CD4-positive, CD25-positive, alpha-beta regulatory T cell (primary cell): ENCODE measurements at places on chromosomes 7 and 10. TPM values are rescaled to one million over a fixed set of nuclear protein-coding genes. Genes with fewer than 3 reads are reported as not detected.

TMEM270 gene
- not detected for total RNA-seq

PRSS37 gene
- total RNA-seq, result not detected

NPSR1 gene
- total RNA-seq, result not detected

GHRHR gene
- not detected for total RNA-seq

DOCK1 gene
- 0.20 TPM for total RNA-seq

LLCFC1 gene
- total RNA-seq, result not detected

TMEM120A gene
- 51.5 TPM for total RNA-seq

STEAP2 gene
- not detected for total RNA-seq

GDF2 gene
- not detected for total RNA-seq

STOX1 gene
- total RNA-seq, result 0.30 TPM

GRCh38 chr7:36748017-36748487 lies 23.8 kb upstream of the AOAH start:
- no peak for DNase-seq

- no peak for DNase-seq
Measured at GRCh38 chr7:69799048-69799697, 200.9 kb downstream of the AUTS2 start.

- no peak for DNase-seq
Measured at GRCh38 chr10:48798481-48799254, 114.0 kb downstream of the WDFY4 start.

DNA sequence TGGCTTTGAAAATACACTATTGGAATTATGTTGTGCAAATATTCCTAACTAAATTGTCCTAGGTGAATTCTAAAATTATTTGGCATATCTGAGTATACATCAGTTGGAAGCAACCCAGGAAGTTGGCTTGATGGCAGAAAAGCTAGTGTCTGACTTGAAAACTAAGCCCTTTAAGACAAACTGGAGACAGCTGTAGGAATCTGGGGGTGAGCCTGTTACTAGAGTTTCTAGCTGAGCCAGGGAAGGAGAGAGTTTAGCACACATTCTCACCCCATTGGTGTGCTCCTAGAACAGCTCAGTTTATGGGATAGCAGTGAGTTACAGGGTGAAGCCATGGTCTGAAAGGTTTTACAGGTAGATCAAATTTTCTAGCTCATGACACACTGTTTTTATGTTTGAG lies 210.2 kb upstream of the SLC26A5 start:
- DNase-seq, result no peak

GRCh38 chr10:123703195-123703790 lies 37.1 kb downstream of the GPR26 start:
- DNase-seq, result no peak

DNA sequence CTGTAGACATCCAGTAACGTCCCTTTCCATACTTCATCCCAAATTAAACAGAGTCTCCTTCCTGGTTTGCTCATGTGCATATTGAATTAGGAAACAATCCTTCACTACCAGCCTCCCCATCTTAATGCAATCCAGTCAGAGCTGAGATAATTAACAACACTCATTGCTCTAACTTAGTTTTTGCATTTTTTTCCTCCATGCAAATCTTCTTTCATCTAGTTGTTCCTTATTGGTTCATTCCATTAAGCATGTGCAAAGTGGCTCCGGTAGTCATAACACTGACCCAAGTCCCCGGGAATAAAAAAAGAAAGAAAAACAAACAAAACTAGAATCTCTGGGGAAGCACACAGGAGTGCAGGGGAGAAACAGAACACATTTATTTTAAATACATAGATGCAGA lies 1176.1 kb downstream of the GATA3 start:
- DNase-seq, result no peak

DNA sequence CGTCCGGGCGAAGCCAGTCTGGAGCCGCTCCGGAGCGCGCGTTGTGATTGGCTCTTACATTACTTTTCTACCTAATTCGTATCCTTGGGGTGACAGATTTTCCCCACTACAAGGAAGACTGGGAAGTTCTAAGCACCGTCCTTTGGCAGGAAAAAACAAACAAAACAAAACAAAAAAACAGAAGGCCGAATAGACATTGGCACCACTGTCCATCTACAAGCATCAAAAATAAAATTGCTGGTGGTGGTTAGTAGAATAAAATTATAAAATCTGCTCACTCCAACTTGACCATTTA lies 651 bp upstream of the SKAP2 start:
- no peak for DNase-seq

DNA sequence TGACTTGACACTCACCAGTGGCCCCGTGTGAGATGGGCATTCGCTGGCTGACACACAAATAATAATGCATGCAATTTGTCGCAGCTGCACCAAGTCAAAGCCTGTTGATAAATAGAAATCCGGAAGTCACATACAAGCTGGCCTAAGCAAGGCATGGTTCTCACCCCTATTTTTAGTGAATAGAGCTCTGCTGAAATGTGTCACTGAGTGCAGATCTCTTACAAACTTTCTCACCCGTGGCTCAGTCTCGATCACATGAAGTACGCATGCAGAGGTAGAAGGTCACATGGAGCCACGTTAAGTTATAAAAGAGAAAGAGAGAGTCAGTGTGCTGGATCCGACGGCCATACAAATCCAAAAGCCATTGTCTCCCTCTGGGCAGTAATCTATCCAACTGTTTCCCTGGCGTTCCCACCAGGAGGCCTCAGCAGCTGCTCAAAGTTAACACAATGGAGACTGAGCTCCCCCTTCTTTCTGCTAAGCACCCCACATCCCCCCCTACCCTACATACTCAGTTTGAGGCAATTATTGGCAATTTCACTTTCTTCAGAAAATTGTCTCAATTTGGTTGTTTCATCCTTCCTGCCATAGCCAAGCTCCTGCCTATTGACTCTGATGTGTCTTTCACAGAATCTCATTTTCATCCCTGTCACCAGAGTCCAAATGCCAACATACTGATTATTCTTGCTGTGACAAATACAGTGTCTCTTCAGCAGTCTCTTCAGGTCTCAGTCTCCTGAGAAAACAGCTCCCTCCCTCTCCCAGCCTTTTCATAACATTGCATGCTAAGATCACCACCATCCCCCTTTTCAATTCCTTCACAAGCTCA lies 473.3 kb upstream of the NRP1 start:
- DNase-seq, result no peak

DNA sequence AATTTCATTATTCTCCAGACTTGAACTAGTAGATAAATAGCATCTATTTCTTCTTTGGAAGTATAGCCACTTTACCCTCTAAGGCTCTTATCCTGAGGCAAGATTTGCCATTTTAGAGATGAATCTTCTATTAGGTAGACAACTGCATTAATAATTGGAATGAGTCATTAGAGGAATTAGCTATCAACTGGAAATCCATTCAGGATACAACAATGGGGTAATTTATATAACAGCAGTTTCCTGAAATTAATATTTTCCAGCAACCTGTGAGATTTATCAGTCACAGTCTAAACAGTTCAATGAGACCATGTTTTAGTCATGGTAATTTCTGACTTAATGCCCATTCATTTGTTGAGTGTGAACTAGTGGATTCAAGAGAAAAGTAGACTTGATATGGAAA lies 928.6 kb upstream of the MBL2 start:
- DNase-seq, result no peak

DNA sequence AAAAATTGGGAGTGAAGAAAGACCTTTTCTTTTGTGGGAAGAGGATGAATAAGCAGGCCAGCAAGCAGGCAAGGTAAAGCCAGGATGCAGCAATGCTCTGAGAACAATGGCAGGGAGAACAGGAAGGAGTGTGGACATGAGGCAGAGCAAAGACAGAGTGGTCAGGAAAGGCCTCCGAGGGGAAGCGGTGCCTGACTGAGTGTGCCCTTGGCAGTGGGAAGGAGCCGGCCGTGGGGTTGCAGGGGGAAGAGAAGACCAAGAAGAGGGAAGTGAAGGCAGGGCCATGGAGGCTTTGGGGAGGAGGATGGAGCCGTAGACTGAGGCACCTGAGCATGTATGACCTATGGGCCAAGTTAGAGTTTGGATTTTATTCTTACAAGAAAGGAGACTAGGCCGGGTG lies 21.9 kb upstream of the ZNF212 start:
- DNase-seq, result no peak

GRCh38 chr7:129680400-129680799 lies 68.9 kb downstream of the NRF1 start:
- DNase-seq, result no peak

GRCh38 chr10:49606981-49607535 lies 3.1 kb upstream of the SLC18A3 start:
- peak; percentile 20 for DNase-seq
